ENCODE measurements at places on chromosomes 5 and 9.

DNA sequence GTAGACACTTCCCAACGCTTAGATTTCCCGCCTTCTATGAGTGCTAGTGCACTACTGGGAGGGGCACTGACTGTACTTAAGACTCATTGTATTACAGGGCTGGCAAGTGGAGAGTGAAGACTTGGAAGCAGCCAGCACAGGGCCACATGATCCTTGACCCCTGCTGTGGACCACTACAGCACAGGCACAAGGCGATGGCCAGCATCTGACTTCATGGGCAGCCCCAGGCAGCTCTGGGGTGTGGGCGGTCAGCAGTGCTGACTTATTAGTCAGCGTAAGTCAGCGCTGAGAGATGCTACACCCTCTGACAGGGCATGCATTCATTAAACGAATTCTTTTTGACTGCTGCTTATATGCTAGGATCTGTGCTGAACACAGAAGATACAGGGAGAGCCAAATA, 9.3 kb downstream of the SLC46A2 start:
- DNase-seq: no peak

DNA sequence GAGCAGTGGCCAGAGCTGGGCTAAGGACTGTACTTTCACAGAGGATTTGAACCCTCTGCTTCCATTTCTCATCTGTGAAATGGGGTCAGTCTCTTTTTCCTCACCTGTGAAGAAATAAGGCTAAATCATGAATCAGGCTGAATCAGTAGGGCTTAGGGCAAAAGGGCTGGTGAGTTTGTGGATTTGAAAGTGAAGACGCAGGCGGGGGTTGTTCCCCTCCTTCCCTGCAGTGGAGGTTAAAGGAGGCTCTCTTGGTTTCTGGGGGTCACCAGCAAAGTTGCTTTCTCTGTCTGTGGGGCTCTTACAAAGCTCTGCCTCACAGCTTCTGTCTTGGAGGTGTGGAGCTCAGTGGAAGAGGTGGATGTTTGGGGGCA, 17.6 kb upstream of the NDST1 start:
- DNase-seq: no peak

GRCh38 chr9:79564105-79564504, 7.7 kb upstream of the TLE4 start:
- DNase-seq: no peak

DNA sequence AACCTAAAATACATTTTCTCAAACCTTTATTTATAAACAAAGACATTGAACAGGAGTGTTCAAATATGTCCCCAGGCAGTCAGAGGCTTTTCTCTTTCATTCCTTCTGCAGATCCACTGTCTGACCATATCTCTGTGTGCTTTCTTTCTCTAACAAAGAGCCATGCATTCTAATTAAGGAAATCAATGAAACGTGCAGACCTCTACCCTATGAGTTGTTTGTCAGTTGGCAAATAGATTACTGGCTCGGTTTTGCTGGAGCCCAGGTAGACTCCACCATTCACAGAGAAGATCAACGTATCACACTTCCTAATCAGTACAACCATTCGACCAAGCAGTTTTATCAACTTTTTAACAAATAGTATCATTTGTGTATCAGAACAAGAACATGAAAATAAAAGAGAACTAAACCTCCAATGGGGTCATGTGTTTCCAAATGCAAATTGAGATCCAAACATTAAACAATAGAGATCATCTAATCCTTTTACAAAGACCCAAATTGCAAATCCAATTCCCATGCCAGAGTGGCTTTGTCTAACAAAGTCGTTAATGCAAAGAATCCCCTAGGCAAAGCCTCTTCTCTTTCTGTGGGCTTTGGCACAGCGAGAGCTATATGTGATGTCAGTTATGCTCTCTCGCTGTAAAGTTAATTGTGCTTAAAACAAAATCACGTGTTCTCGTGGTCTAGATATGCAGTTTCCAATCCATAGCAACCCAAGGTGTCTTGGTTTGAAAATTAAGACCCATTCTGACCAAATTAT, 16.8 kb downstream of the KLF4 start:
- DNase-seq: no peak

- DNase-seq: no peak
Measured at GRCh38 chr5:58106754-58107410, 353.0 kb downstream of the PLK2 start.

DNA sequence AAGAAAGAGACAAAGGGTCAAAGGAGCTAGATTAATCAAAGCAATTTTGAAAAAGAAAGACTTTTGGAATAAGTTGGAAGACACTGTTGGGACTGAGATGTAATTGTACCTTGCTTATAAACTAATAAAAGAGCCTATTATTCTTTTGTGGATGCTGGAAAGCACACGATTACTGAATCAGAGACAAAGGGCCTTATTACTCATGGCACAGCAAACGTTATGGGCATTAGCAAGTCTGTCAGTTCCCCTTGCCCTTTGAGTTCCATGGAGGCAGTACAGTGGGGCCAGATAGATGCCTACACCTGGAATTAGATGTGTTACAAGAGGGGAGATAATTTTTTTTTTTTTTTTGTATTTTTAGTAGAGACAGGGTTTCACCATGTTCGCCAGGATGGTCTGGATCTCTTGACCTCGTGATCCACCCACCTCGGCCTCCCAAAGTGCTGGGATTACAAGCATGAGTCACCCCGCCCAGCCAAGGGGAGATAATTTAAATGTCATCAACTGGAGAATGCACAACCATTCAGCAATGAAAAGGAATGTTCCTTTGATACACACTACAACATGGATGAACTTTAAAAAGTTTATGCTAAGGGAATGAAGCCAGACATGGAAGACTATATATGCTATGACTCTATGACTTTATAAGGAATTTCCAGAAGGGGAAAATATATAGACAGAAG, 128.9 kb downstream of the STARD4 start:
- no peak for DNase-seq

GRCh38 chr5:127418367-127418766, 99.1 kb upstream of the PRRC1 start:
- peak; percentile 69 for DNase-seq

GRCh38 chr9:98930792-98931191, 12.9 kb upstream of the COL15A1 start:
- no peak for DNase-seq

- no peak for DNase-seq
Measured at GRCh38 chr9:76557674-76558225, 98.8 kb downstream of the GCNT1 start.

DNA sequence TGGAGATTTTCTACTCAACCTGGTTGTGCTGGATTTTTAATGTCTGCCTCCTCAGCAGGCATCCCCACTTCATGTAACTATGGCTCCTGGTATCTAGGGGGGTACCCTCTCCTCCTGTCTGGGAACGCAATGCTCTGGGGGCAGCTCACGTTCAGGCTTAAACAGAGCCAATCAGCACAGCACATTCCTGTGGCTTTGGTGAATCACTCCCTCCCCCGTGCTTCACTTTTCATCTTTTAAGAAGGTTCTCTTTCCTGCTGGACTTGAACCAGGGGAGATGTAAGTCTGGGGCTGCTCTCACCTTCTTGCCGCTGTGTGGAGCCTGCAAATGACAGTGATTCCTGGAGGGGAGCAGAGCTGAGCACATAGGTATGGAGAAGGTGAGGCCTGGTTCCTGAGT, 101.2 kb downstream of the MSX2 start:
- DNase-seq: no peak

DNA sequence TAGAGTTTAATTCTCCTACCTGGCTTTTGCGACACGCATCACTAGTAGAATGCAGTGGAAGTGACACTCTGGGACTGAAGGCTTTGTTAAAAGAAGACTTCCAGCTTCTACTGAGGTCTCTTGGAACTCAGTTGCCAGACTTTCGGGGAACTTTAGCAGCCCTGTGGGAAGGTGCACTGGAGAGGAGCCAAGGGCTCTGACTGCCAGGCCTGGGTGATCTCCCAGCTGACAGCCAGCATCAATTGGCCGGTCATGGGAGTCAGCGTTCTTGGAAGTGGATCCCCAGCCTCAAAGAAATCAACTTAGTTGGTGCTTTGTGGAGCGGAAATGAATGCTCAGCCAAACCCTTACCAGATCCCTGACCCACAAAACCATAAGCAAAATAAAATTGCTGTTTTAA, 87.1 kb downstream of the OSTF1 start:
- no peak for DNase-seq

DNA sequence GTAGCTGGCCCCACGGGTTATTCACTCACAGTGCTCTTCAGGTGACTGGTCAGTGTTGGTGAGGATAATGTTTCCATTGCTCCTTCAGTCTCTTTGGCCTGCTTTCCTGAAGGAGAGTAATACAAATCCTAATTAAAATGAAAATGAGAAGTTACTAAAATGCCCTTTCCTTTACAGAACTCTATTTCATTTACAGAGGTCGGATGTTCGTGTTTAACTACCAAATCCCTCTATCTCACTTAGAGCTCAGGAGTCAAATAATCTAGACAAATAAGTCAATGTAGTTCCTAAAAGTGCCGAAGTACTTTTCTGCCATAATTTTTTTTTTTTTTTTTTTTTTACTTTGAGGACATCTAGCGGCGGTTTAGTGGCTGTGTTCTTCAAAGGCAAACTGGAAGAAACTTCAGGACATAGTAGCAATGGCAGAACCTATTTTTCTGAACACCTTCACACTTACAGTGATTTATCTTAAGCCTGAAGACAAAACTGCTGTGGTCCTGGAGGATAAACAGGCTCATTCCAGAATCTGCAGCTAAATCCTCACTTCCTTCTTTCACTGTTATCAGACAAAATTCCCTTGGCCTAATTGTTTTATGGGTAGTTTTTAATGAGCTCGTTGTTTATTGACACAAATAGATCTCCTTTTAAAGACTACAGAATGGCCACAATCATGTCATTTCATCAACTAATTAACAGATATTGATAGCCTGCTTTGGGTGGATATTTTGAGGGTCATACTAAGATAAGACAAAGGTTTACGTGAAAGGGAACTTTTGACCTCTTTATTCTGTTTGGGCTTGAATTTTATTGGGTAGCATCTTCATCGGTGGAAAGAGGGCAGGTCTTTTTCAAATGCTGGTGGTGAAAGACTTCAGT, 207.6 kb upstream of the DMRTA1 start:
- peak; percentile 61 for DNase-seq

DNA sequence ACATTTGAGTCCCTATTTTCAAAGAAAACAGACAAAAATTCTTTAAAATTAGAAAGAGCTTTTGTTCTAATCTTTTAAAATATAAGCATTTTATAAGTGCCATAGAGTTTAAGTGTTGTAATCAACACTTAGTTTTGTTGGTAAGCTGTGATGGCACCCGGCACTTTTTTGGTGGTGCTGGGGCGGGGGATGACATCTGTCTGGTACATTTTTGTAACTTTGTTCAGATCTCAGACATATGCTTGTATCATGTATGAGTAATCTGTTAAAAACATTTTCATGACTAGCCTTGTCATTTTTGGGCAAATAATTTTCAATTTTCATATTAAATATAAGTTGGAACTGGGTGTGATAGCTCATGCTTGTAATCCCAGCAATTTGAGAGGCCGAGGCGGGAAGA, 51.7 kb downstream of the UBAP1 start:
- no peak for DNase-seq

- DNase-seq: no peak
Measured at GRCh38 chr9:33840381-33840780, 23.4 kb downstream of the UBE2R2 start.

DNA sequence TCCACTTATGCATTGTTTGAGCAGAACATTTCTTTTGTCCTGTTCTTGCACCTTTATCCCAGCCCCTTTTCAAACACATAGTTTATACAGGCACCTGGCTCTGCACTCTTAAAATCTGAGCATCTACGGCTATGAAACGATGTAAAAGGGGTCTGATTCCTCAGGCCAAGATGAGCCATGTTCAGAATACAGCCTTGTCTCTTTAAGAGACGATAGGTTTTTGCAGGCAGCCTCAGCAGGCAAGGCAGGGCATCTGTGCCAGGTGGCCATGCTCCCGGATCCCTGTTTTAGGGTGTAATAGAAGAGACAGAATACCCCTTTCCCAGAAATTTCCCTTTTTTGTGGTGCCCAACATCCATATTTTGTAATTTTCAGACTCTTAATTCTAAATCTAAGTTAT, 89.1 kb upstream of the NFIB start:
- DNase-seq: no peak

DNA sequence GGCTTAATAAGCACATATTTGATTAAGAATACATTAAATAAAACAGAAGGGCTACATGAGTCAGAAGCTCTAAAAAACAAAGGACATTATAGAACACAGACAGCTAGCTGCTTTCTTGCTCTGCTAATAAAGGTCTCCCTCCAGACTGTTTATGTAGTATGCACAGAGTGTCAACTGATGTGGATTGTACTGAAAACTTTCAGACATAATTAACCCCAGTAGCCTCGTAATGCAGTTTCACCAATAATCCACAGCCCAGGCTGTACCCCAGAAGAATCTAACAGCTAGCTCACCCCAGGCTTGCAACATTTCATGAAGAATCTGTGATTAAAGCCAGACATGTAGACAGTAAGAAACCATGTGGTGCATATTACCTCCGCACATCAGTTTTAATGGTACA, 30.8 kb downstream of the FGF10 start:
- DNase-seq: peak; percentile 23

DNA sequence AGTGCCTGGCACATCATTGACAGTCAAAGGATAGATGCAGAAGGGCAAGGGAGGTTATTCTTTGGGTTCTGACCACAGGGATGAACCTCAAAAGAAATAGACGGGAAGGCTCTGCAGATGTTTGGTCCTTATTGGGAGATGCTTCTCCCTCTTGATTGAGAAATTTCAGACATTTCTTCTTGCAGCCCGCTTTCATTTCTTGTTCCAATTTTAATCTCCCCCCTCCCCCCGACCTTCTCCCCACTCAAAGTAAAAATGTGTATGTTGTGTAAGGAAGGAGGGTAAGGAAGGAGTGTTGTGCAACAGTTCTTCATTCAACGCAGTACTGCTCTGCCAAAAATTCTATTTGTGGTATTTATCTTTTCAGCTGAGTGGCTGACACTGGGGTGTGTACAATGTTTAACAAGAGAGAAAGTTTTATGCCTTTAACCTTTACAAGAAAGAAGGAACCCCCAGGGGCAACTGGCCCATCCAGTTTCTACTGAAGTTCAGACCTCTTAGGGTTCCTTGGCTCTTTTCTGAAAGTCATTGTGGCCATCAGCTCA, 46.3 kb upstream of the TNFSF15 start:
- DNase-seq: peak; percentile 72

DNA sequence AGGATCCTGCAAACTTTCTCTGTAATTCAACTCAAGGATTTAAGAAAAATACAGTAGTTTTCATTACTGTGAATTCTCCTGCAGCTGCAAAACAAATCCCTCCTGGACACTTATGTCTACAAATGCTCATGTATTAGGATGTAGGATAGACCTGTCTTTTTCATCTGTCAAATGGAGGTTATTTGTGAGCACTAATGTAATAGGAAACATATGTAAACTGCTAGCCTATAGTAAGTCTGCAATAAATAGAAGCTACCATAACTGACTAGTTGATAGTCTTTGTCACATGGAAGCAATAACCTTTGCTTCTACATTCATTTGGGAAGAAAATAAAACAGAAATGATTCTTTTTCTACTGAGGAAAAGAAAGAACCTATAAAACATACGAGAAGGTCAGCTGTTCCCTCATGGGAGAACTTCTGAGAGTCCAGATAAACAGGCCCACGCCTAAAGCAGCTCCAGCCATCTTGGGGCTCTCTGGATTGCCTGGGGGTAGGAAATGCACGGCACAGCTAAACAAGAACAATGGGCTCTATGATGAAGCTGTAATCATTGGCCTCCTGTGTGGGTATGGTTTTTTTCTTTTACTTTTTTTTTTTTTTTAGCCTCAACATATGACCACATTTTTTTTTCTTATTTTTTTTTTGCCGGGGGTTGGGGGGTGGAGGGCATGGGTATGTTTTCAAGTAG, 6.2 kb downstream of the KCNV2 start:
- DNase-seq: peak; percentile 96

GRCh38 chr5:91061946-91062562, 321.1 kb downstream of the ARRDC3 start:
- DNase-seq: no peak

GRCh38 chr9:8895106-8895860, 1095.7 kb upstream of the DMAC1 start:
- peak; percentile 75 for DNase-seq

Measured in umbilical cord (tissue), 2 donors.